Common myeloid progenitor, CD34-positive (primary cell): ENCODE measurements at places on chromosomes 4 and X.

DNA sequence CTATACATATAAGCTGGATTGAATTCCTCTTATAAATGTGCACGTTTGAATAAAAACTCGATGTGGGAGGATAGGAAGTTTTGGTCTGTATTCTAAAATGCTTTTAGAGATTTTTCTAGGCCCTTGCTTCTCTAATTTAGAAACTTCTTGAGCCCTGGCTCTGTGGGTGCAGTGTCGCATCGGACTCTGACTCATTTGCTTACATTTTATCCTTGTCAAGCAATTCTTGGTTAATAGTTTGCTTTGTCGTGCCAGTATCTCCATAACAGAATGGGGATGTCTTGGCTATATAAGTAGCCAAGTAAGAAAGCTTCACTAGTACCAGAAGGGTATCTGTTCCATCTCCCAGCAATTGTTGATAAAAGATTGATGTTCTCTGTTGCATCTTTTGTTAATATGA, 10.7 kb downstream of the SGMS2 start:
- DNase-seq = no peak

DNA sequence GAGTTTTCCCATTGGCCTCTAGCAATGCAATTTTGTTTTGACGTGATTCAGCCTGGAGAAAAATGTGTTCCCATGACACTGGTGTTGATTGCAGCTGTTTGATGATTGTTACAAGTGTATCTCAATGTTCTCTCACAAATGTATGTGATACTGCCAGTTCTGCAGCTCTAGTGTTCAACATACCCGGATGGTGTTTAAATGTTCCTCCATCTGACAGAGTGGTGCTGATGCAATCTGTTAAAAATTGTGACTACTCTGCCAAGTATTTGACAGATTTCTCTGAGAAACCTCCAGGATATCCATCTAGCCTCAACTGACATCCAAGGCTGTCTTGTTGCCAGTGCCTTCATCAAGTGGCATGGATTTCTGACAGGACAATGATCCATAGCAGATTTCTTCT, 657.2 kb upstream of the DIAPH2 start:
- no peak for DNase-seq

DNA sequence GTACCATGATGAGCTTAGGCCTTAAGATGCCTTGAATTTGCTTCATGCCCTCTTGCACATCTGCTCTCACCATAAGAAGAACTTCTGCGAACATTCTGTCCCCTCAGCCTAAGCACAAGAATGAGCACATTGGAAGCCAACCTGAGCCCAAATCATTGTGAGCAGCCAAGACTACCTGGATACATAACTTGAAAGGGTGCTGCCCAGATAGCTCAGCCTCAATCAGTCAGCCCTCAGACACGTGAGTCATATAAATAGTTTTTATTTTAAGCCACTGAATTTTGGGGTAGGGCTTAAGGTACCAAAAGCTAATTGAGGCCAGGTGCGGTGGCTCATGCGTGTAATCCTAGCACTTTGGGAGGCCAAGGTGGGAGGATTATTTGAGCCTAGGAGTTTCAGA, 27.5 kb upstream of the BBS12 start:
- DNase-seq = no peak

GRCh38 chrX:68511255-68511654, 12.4 kb downstream of the YIPF6 start:
- peak; percentile 67 for DNase-seq

GRCh38 chrX:99271641-99272040, 1138.4 kb downstream of the PCDH19 start:
- DNase-seq = no peak

DNA sequence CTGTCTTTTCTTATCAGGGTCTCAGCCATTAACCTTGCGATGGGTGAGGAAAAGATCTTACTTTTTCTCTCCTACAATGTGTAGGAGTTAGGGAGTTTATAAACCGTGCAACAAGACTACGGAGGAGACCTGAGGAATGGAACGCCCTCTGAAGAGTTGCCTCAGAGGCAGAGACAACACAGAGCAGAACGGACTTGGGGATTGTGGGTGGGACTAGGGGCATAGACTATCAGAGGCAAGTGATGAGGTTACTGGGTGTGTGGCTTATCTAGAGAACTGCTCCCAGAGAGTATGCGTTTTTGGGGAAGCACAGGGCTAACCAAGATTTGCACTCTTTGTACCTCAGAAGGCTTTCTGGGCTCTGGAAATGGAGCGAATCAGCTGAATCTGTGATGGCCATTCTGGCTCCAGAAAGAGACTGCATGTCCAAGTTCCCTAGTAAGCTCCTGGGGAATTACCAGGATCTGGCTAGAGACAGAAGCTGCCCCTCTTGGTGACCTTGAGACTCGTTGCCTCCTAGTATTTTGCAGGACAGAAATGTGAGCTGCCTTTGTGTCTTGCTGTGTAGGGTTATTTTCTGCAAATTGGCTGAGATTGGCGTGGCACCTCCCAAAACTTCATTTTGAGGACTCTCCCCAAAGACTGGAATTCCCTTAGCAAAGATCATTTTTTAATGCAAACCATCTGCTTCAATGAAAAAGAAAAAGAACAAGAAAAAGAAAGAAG, 118.9 kb downstream of the ARSF start:
- DNase-seq = no peak

- no peak for DNase-seq
Measured at GRCh38 chr4:187903106-187903505, 92.5 kb upstream of the ZFP42 start.

GRCh38 chr4:74159143-74159709, 1.3 kb downstream of the MTHFD2L start:
- DNase-seq = no peak

- no peak for DNase-seq
Measured at GRCh38 chr4:37689353-37690095, 3.3 kb upstream of the RELL1 start.

DNA sequence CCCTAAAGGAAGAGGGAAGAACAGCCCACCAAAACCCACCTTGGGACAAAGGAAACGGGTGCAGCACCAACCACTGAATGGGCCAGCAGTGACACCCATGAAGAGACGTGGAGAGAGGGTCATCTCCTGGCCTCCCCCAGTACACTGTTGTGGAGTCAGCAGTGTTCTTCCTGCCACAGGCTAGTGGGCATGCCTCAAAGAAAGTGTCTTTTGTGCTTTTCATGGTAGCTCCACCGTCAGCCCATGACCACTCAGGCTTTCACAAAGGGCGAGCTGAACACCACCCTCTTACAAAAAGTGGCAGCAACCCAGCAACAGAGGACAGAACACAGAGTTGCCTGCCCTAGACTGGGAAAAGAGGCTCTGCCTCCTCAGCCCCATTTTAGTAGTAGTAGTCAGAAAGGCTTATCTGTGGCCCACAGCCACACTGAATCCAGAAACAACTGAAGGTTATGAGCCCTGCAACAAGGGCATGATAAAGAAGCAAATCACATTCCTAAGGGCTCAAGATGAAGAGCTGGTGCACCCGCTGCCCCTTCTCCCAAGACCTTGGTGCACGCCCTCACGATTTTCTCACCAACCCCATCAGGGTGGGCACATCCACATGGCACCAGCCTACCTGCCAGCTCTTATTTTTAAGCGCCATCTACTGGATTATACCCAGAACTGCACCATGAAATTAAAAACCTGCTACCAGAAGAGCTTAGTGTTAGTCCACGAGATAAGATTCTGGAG, 53.1 kb downstream of the RAB28 start:
- no peak for DNase-seq

DNA sequence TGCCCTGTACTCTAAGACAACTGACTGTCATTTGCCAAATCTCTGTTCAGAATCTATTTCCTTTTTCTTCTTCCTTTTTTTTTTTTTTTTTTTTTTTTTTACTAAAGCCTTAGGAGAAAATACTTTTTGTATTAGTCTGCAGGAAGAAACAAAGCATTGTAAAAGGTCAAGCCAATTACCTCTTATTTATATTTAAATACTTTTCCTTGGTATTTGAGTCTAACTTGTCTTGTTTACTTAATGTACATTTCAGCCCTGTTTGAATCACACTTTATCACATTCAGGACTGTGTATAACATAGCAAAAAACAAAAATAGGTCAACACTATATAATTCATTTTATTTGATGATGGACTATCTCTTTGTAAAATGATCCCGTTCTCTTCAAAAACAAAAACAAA, 262.2 kb downstream of the RPA4 start:
- DNase-seq = no peak

DNA sequence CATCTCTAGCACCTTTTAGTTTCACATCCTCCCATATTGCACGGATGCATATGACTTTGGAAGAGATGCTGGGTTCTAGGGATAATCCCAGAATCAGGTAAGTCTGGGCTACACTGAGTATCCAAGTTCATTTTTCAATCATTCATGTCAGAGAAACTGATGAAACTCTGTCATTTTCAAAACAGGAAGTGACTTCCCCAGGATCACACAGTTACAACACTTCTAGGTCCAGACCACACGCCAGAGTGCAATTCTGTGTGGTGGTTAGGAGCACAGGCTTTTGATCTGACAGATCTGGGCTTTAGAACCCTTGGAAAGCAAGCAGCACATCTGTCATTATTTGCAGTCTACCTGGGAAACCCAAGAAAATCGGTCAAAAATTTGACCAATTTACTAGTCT, 52.1 kb upstream of the CDKN2AIP start:
- peak; percentile 68 for DNase-seq

DNA sequence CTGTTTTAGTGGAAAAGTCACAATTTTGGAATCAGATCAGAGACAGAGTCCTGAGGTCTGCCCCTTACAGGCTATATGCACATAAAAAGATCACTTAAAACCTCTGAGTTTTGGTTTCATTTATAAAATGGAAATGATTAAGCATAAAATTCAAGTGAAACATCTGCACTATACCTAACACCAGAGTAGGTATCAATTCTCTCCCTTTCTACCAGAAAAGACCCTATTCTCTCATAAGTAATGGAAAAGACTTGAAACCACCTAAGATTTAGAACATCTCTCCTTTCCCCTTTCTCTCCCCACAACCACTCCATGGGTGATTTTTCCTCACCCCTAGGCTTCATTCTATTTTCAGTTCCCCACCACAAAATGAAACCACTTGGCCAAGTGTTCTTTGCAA, 907 bp downstream of the LHFPL1 start:
- peak; percentile 28 for DNase-seq

DNA sequence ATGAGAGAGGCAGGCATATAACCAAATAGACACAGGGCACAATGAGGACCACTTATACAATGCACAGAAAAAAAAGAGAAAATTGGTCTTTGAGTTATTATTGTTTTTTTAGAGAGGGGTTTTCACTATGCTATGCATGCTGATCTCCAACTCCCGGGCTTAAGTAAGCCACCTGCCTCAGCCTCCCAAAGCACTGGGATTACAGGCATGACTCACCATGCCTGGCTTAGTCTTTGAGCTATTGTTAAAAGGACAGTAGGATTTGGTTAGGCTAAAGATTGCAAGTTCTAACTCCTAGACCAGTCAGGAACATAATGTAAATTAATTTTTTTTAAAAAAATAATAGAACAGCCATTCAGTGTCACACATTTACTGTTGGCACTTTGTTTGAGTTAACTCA, 340.1 kb downstream of the GPAT3 start:
- DNase-seq = no peak

DNA sequence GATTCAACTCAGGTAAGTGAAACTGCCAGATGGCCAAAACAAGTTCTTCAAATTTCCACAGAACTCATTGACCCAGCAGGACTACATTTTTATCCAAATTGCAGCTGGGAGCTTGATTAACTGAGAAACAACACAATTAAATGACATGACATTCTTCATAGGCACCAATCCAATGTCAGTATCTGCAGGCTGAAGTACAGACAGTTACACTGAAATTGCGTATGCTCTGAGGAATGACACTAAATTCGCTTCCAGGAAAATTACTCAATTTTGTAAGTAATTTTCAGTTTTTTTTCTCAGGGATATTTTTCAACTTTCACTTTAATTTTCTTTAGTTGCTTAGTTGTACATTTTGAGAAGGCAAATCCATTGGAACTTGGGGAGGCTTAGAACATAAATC, 4.5 kb downstream of the C1GALT1C1 start:
- no peak for DNase-seq

GRCh38 chr4:111639876-111640275, 505.4 kb upstream of the FAM241A start:
- no peak for DNase-seq

DNA sequence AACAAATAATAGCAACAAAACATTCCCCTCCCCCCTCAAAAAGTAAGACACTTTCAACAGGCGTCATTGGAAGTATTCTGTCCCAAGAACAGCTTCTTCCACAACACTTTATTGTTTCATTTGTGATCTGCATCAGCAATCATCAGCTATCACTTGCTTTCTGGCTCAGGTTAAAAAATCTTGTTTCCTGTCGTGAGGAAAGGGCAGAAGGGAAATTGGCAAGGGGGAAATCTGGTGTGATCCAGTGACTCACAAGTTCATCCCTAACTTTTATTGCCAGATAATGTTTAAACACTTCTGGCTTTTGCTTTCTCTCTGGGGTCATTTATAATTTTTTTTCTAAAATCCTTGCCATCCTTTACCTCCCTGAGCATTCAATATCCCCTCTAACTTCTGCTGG, 247.4 kb upstream of the GIMD1 start:
- DNase-seq = no peak

GRCh38 chr4:185716141-185716551, 95.8 kb downstream of the SORBS2 start:
- no peak for DNase-seq

- no peak for DNase-seq
Measured at GRCh38 chrX:123835661-123836371, 24.0 kb upstream of the XIAP start.

DNA sequence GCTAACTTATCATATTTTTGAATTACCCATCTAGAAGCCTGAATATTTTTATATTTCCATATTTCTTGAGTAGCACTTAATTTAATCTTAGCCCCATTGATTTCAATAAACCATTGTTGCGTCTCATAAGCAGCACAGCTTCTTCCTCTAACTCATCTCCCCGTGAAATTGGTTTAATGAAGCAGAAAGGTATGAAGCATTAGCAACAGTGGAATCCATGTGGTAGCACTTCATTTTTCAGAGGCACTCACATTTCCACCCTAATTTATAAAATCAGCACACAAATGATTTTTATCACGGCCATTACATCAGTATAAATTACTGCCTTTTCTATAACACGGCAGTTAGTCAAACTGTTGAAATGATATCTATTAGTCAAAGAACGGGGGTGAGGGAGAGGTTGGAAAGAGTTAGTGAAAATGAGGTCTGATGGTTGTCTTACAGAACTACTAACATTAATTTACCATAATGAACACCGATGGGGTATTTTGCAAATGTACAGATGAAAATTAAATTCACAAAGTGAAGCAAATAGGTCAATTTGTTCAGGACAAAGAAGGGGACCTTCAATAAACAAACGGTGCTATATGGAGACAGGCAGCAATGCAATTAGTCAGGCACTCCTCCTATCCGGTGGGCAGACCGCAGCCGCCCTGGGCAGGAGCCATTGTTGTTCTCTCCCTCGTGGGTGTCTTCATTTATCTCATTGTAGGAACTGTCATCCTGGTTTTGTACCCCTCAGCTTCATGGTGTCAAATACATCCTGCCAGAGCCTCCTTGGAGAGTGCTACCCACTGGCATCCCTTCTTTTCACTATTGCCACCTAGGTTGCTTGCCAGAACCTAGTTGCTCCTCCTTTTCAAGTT, 205.7 kb downstream of the SOX3 start:
- DNase-seq = no peak
